Urothelium cell line (cell line): ENCODE measurements at places on chromosomes 5 and 9.

DNA sequence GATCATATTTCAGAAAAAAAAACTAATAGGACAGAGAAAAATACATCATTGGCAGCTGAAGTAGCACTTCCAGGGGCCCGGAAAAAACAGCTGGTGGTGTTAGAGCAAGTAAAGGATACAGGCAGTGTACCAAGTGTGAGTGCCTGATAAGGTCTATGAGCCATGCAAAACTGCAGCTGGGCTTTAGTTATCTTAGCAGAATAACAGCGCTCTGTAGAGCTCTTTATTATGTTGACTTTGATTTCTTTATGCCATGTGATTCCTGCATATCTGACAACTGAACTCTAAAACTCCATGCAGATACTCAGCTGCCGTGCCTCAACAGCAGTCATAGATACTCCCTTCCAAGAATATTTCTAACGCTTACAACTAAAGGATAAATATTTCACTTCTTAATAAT lies 119.5 kb downstream of the CAAP1 start:
- DNase-seq: no peak

DNA sequence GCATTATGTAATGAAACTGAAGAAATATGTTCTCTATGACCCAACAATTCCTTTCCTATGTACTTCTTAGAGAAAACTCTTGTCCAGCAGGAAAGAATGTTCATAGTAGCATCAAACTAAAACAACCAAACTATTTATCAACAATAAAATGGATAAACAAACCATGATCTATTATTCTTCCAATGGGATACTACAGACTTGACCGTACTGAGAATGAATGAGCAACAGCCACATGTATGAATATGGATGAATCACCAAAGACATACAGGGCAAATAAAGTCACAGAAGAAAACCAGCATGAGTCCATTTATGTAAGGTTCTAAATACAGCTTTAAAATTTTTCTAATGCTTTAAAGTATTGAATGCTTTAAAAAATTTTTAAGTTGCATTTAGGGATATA lies 73.6 kb upstream of the SUSD1 start:
- DNase-seq: no peak

- DNase-seq: no peak
These were observed 105.9 kb downstream of the PAX5 start for GRCh38 chr9:36928210-36928609.

- no peak for DNase-seq
These were observed 59.8 kb downstream of the SH3RF2 start for GRCh38 chr5:145996135-145996534.

DNA sequence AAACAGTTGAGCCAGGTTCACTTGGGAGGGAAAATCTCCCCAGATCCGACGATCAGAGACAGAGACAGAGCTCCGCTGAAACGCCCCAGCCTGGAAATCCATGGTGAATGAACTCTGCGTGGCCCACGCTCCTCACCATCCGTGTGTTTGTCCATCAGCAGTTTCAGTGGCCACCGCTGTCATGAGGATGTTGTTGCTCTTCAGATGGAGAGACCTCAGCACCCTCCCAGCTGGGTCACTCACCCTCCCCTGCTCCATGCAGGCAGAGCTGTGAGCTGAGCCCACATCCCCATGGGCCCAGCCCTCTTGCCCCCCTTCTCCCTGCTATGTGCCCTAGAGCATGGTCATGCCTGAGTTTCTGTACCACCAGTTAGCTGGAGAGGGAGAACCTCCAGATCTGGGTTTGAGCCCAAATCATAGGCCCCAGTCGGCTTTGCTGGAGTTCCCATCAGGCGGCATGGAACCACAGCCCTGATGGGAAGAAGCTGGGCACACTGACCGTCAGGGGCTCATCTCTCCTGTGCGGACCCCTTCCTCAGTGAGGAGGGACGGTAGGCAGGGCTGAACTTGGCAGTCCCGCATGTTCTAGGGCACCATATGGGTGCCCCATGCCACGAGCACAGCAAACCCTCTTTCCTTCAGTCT lies 154.4 kb upstream of the COL5A1 start:
- no peak for DNase-seq

DNA sequence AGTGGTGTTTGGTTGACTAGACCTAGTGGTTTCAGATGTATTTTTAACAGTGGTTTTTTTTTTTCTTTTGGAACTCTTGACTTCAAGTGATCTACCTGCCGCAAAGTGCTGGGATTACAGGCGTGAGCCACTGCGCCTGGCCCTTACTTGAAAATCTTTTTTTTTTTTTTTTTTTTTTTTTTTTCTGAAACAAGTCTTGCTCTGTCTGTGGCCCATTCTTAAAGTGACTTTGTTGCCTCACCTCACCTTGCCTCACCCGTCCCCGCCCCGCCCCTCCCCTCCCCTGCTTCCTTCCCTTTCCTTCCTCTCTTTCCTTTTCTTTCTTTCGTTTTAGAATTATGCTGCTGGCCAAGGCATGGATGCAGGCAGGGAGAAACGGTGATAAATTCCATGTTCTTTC lies 26.0 kb downstream of the GPBP1 start:
- no peak for DNase-seq

DNA sequence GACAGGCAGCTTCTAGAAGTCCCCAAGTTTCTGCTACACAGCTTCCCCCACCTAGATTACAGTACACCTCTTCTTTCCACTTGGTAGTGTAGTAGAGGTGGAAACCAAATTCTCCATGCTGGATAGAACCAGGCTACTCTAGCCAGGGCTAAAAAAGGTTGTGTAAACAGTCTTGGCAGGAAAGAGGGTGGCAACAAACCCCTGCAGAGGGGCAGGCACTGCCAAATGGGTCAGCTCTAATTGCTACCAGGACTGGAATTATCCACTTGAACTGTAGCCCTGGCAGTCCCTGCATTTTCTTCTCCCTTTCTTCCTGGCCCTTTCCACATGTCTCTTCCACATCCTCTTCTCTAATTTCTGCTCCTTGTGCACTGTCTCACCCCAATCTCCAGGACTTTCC lies 24.8 kb downstream of the RANBP3L start:
- no peak for DNase-seq

DNA sequence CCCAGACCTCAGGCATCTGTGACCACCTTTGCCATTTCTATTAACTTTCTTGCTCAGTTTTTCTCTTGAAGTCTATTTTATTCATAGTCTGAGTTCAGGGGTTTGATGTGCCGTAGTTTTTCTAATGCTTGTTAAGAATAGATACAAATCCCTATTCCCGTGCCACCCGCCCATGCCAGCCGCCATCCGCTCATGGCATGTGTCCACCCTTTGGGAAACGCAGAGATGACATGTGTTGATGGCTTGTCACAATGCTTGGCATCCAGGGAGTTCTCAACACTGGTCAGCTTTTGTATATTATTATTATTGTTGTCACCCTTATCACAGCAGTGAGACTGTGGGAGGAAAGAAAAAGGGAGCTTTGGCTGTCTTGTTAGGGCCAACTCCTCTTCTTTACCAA lies 17.3 kb upstream of the ANGPTL2 start:
- no peak for DNase-seq

GRCh38 chr9:107284636-107285035 lies 1.6 kb downstream of the RAD23B start:
- no peak for DNase-seq

DNA sequence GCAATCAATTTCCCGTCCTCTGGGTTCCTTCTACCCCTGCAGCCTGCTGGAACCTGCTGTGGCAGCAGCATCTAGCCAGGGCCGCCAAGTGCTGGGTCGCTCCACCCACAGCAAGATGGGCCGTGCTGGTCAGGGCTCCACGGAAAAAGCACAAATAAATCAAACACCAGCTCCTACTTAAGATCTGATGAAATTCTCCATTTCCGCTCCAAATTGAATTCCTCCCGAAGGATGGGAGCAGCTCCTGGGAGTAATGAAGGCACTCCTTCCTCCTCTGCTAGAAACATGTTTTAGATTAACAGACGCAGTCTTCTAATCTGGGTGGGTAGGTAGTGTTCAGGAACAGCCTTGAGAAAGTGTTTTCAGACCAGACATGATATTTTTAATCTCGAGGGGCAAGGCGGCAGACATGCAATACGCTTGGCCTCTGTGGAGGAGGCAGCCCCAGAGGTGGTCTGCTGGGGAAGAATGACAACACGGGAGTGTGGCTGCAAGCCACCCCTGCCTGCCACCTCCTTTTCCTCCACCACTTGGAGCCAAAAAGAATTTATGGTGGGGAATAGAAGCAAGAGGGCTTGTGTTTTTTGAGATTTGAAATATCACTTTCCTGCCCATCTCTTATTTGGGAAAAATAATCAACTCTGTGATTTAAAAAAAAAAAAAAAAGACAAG lies 194.1 kb downstream of the AOPEP start:
- no peak for DNase-seq

GRCh38 chr5:172860520-172861443 lies 26.7 kb downstream of the ERGIC1 start:
- DNase-seq: no peak

DNA sequence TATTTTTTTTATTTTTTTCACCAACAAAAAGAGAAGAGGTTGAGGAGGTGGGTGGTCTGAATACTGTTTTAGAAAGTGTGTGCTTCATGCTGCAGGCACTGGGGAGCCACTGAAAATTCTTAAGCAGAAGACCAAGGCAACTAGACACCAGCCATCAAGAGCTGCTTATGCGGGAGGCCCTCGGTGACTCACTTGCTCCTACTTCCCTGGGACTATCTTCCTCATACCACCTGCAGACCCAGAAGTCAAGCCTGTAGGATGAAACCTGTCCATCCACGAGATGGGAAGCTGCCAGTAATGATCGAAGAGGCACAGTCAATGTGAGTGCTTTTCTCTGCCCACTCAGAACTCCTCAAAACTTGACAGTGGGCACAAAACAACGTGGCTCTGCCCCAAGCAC lies 125.8 kb upstream of the SLC44A1 start:
- peak; percentile 40 for DNase-seq

- no peak for DNase-seq
These were observed 12.3 kb upstream of the MTMR12 start for GRCh38 chr5:32325062-32325461.

GRCh38 chr9:136403915-136404800 lies 4.2 kb upstream of the SNAPC4 start:
- DNase-seq: no peak

DNA sequence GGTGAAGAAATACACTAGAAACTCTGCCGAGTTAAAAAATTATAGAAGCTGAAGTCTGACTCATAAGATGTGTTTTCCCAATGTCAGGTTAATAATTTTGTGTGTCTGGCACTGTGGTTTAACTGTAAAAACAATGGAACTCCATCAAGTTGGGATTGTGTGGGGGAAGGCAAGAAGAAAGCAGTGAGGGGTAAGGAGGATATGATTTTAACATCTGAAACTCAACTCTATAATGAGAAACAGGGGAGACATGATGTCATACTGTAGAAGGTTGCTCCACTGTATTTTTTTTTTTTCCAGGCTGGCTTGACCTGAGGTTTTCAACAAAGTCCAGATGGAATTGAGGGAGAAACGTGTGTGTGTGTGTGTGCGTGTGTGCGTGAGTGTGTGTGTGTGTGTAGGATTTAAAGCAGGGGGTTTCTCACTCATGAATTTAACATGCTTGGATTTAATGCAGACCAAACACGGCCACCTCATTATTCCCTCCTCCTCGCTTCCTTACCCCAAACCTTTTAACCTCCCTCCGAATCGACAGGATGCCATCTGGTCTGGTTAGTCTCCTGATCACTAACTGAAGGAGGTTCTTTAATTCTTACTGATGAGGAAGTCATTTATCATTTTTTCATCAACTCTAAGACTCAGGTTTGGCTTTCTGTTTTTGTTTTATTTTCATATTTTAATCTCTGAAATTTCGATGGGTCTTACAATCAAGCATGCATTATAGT lies 140.2 kb upstream of the LPAR1 start:
- DNase-seq: no peak

- DNase-seq: no peak
These were observed 7.0 kb upstream of the MOCS2 start for GRCh38 chr5:53116597-53116996.

- no peak for DNase-seq
These were observed 37.4 kb downstream of the SNX24 start for GRCh38 chr5:122882831-122883230.

- DNase-seq: no peak
These were observed 64.7 kb upstream of the ITGA2 start for GRCh38 chr5:52924456-52924855.
